ENCODE measurements at places on chromosomes 4 and X.

- DNase-seq = no peak
Observed at GRCh38 chrX:25737540-25737939, 400.6 kb upstream of the MAGEB18 start.

DNA sequence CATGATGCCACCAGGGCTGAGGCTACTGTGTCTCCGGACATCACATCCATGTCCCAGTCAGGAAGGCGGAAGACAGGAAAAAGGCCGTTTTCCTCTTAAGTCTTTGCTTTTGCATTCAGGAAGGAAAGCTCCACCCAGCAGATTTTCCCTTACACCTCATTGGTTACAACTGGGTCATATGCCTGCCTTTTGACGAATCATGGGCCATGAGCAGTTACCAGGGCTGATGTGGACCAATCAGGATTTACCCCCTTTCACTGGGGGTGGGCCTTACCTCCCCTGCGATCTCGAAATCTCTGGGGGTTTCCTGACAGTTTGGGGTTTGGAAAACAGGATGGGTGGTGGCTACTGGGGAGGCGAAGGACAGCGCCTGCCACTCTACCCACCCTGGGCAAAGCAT lies 52.5 kb upstream of the GRPEL1 start:
- no peak for DNase-seq

GRCh38 chrX:16096141-16096540 lies 27.2 kb upstream of the GRPR start:
- no peak for DNase-seq

DNA sequence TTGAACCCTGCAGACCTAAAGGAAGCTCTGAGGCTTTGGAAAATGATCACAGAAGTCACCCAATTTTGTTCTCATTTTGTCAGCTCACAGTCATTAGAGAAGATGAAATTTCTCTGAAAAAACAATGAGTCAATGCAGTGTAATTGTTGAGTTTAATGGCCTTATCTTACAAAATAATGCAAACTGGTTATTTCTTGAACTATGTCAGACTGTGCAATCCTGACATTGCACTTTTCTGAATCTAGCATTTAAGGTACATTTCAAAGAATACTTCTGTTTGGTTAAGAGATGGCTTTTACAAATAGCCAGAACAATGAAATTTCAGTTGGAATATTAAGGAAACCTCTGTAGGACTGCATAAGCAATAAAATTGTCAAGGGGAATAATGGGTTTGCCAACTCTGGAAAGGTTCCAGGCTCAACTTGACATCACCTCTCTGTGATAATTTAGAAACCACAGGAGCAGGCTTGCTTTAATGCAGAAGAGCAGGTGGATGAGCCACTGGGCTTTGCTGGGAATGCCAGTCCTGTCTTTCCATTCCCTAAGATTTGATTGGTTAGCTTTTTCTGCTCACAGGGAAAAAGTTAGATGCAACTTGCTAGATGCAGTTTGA lies 222.8 kb downstream of the FRMPD4 start:
- no peak for DNase-seq

DNA sequence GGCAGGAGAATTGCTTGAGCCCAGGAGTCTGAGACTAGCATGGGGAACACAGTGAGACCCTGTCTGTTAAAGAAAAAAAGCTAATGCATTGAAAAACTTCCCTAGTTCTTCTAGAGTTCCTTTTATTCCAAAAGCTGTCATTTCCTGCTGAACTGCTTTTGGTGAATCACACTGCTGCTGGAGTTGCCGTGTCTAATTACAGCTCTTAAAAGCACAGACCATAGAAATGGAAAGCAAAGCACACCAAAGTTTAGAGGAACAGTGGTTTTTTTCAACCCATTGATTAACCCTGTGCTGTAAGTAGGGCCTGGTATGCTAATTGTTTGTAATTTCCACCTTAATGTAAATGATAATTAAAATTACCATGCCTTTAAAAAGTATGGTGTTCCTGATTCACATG lies 52.4 kb downstream of the SEPTIN11 start:
- no peak for DNase-seq

- DNase-seq = no peak
Observed at GRCh38 chr4:53573696-53574095, 17.6 kb downstream of the LNX1 start.

GRCh38 chr4:185115827-185116232 lies 27.2 kb upstream of the SLC25A4 start:
- DNase-seq = no peak

GRCh38 chrX:131394384-131394783 lies 105.3 kb upstream of the IGSF1 start:
- no peak for DNase-seq

DNA sequence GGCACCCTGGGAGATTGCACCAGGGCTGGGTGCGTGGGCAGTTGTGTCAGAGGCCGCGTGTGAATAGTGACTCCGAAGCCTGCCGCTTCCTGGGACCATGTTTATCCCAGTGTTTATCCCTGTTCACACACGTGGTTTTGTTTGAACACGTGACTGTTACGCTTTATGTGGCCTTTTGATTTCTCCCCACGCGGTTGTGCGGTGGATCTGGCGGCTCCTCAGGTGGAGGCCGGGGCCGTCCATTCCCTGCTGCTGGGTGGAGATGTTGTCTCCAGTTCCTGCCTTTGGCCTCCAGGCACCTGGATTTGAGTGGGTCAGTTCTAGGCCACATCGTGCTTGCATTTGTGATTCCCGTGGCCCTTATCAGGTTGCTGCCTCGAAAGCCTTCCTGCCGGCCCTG lies 35.1 kb downstream of the NELFA start:
- DNase-seq = no peak

DNA sequence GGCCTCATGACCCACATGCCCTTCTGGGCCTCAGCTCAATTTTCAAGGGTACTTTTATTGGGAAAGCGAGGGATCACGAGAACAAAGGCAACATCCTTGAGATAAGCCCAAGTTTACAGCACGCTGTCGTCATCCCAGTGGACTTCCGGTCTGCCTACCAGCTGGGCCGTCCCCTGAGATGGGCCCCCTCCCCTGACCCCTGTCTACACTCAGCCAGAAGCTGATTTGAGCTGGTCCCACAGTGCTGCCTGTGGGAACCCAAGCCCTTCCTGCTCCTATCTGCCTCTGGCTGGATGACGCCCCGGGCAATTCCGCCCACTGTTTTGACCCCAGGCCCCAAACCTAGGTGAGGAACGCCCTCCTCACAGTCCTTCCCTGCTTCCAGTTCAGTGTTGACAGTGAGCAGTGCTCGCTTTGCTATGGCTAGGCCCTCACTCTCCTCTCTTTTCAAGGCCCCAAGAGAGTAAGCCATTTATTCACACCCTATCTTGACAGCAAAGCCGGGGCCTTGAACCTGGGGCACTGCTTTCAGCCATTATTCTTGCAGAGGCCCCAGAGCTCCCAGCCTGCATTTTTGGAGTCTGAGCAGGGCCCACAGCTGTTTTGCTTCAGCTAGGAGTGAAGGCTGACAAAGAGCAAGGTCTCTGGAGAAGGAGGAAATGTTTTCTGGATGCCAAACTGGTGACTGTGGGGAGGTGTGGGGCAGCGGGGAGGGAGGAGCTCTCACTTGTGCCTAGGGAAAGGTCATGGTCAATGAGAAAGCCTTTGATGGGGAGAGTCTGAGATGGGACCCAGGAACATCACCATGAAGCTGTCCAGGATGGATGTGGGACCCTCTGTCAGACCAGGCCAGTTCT lies 164.6 kb upstream of the BCOR start:
- DNase-seq = no peak

DNA sequence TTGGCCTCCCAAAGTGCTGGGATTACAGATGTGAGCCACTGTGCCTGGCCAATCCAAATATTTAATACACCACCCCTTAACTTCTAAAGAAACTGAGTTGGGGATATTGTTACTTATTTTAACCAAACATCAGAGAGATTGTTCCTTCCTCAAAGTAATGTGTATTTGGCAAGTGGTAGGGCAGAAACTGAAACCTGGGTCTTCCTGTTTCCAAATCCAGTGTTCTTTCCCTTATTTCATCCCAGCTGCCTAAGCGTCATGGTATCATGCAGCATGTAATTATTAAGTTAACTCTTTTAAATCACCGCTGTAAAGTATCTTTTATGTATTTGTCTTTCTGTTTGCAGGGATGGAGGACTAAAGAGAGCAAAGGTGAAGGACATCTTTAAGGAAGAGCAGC lies 68.4 kb downstream of the GPAT3 start:
- DNase-seq = no peak

GRCh38 chrX:1380672-1381233 lies 11.2 kb downstream of the SLC25A6 start:
- DNase-seq = no peak

DNA sequence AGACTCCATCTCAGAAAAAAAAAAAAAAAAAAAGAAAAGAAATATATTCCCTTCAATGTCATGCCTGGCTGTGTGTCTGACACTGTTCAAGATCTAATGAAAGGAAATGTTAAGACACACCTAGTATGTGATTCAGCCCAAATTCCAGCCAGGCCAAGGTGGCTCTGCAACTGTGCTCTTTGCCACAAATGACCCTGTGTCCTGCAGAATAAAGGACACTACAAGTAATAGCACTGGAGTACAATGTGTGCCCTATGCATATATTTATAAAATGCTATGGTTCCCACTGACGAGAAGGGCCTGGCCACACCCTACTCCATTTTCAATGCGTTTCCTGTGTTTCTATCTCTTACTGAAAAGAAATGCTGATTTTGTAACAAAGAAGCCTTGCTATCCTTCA lies 98.0 kb upstream of the SORBS2 start:
- DNase-seq = no peak

GRCh38 chr4:122997463-122998101 lies 75.2 kb upstream of the NUDT6 start:
- DNase-seq = no peak

DNA sequence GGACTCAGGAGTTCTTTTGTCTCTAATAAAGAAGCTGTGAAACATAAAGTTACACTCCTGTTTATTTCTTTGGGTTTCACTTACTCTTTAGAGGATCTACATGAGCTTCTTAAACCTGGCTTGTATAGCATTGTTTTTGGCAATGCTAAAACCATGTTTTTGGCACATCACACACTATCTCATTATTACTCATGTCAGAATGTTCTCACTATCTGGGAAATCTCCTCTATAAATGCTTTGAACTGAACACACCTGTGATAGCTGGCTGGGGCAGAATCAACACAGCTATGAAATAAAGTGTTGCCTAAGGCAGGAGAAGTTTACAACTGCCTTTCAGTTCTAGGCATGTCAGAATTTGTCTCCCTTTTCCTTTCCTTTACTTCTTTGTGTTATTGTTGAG lies 52.6 kb downstream of the SULT1B1 start:
- no peak for DNase-seq

DNA sequence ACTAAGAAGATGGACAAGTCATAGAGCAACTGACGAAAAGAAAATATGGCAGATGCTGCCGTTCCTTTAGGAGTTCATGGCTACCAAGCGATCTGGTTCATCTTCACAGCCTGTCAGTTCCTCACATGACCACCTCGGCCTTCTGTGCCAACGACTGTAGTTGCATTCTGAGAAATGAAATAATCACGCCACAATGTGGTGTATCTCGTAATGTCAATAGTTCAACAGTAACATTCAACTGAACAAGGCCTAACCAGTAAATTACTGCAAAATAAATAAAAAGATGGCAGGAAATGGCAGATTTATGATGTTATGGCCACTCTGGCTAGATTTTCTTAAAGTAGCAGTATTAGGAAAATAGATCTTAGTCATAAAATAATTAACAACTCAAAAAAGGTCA lies 4.4 kb downstream of the GPRIN3 start:
- no peak for DNase-seq

GRCh38 chrX:87045352-87045751 lies 472.2 kb upstream of the KLHL4 start:
- no peak for DNase-seq

DNA sequence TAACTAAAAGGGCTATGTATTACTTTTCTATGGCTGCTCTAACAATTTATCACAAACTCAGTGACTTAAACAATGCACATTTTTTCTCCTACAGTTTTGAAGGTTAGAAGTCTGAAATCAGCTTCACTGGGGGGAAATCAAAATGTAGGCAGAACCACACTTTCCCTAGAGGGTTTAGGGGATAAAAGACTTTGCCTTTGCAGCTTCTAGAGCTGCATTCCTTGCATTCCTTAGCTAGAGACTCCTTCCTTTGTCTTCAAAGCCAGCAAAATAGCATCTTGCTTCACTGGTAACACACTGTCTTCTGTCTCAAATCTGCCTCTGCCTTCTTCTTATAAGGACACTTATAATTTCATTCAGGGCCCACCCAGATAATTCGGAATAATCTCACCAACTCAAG lies 152.4 kb upstream of the SPIN4 start:
- DNase-seq = no peak

GRCh38 chr4:93561842-93562241 lies 266.7 kb upstream of the ATOH1 start:
- no peak for DNase-seq

DNA sequence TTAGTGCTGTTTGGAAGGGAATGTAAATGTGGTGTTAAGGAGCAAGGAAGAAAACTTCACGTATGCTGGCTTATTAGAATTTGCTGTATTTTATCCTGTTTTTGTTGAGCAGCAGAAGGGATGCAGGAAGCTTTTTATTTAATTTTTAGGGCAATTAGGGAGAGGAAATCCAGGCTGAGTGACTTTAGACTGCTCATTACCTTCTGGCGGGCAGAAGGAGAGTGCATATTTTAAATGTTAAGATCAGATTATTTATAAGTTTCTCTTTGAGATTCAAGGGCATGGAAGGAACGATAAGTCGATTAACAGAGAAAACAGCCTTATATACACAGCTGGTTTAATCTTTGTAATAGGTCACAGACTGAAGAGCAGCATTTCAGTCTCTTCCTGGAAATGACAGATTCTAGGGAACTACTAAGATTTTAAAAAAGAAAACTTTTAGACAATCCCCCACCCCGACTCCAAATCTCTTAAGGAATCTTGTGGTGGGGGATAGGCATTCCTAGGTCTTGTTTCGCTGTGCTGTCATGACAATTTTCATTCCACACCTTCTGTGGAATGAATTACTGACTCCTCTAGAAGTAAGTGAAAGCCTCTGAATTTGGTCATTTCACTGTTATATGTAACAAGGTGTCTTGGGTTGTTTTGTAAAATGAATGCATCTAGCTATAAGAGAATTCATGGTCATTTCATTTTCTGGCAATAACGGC lies 402.5 kb downstream of the RAPGEF2 start:
- no peak for DNase-seq

GRCh38 chr4:174263445-174263736 lies 20.1 kb downstream of the FBXO8 start:
- no peak for DNase-seq
